ENCODE measurements at places on chromosomes 16 and 17.

- no peak for DNase-seq
Observed at GRCh38 chr16:14324581-14324980, 253.5 kb downstream of the MRTFB start.

- DNase-seq: no peak
Observed at GRCh38 chr17:63082273-63082861, 116.3 kb downstream of the TANC2 start.

GRCh38 chr16:4376126-4376892 lies 4.7 kb downstream of the VASN start:
- no peak for DNase-seq

GRCh38 chr17:77670173-77670572 lies 288.3 kb upstream of the TNRC6C start:
- no peak for DNase-seq

DNA sequence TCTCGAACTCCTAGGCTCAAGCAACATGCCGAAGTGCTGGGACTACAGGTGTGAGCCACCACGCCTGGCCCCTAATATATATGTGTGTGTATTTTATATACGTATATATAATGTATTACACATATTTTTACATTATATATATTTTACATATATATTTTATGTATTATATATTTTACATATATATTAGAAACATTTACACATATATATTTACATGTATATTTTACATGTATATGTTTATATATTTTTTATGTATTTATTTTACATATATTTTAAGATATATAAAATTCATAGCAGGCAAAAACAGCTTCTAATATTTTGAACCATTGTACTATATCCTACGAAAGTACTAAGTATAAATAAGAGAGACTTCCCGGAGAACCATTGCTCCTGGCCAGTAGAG lies 455.1 kb downstream of the XYLT1 start:
- DNase-seq: no peak

DNA sequence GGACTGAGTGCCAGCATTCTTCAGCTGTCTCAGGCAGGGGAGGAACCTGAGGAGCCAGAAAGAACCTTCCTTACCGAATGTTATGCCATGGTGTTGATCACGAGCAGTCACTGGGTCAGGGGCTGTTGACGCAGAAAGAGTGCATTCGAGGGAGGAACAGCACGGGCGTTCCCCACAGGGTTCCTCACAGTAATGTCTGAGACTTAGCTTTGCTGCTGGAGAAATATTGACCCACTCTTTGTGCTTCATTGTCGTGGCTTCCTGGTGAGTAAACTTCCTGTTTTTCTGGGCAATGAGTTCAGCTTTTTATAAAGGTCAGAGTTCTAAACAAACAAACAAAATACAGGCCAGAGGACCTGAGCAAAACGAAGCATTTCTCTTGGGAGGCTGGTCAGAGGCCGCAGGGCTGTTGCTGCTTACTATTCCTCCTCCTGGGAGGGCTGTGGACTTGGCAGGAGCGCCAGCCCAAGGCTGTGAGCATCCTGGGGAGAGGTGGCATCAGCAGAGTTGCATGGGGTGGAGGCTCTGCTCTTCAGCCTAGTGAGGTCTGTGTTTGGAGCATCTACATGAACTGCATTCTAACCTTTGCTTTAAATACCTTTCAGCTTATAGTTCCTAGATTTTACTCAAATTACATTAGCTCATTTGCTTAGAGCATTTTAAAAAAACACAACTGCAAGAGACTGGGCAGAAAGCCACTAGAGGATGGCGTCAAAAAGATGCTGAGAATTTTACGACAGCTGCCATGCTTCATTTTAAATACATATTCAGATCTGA lies 143.1 kb upstream of the CACNG5 start:
- no peak for DNase-seq

GRCh38 chr17:12519956-12520594 lies 145.6 kb upstream of the MYOCD start:
- DNase-seq: no peak

- no peak for DNase-seq
Observed at GRCh38 chr16:65660390-65660789, 538.5 kb upstream of the CDH11 start.

GRCh38 chr16:77690416-77690815 lies 31.9 kb upstream of the NUDT7 start:
- DNase-seq: no peak

DNA sequence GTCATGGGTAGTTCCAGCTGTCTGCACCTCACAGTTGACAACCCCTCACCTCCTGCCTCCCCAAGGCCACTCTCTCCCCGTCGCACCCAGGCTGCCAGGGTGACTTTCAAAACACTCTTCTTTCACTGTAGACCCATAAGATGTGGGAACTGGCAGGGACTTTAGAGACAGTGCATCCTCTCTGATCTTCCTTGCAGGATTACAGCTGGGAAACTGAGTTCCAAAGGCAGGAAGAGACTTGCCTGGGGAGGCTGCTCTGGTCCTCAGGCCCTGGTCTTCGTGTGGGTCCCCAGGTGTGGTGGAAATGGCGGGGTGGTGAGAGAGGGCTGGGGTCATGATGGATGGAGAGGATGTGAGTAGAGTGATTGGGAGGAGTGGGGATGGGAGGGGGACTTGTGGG lies 21.9 kb upstream of the NKD1 start:
- DNase-seq: no peak

GRCh38 chr17:17035920-17036523 lies 6.2 kb upstream of the MPRIP start:
- no peak for DNase-seq

- DNase-seq: no peak
Observed at GRCh38 chr16:48347191-48347865, 37.9 kb downstream of the SIAH1 start.

DNA sequence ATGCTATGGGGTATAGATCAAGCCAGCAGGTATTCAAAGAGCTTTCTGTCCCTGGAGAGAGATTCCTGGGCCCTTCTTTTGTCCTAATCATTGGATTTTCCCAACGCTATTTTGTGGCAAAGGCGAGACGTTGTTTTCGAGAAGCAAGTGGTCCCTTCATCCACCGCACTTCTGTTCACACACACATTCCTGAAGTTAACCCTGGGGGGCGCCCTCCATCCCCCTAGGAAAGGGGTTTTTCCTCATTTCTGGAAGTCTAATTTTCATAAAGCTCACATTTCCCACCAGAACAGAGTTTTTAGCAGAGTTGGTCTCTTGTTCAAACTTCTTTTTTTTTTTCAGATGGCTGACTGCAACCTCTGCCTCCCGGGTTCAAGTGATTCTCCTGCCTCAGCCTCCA lies 11.9 kb downstream of the SCGB1C2 start:
- no peak for DNase-seq

DNA sequence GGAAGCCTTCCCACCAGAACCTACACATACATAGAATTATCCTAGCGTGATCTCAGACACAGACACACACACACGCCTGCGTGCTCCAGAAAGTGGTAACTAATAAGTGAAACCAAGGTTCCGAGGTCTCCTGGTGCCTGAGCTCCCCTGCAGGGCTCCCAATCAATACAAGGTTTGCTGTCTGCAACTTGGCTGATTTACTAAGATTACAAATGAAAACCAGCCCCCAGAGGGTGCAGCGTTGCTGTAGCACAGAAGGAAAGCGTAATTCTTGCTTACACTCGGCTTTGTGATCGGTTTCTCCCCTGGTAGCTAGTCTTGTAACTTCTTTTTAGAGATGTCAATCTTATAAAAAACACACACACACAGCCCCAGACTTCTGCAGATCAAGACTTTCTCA lies 334.1 kb upstream of the XYLT1 start:
- no peak for DNase-seq

GRCh38 chr16:30574678-30575077 lies 3.2 kb upstream of the ZNF688 start:
- DNase-seq: no peak

DNA sequence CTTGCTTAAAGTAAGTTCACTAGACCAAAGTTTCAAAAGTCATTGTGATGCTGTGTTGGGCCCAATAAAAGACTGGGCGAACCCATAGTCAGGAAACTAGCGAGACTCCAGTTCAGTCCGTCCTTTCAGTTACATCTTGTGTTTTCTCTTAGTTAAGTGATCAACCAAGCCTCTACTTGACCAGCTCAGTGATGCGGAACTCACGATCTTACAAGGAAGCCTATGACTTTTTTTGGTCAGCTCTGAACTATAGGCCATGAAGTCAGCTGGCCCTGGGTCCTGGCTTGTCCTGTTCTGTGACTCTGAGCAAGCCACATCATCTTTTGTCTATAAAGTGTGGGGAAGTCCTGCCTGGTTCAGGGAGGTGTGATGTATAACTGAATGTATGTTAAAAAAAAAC lies 21.7 kb upstream of the WSCD1 start:
- DNase-seq: no peak

DNA sequence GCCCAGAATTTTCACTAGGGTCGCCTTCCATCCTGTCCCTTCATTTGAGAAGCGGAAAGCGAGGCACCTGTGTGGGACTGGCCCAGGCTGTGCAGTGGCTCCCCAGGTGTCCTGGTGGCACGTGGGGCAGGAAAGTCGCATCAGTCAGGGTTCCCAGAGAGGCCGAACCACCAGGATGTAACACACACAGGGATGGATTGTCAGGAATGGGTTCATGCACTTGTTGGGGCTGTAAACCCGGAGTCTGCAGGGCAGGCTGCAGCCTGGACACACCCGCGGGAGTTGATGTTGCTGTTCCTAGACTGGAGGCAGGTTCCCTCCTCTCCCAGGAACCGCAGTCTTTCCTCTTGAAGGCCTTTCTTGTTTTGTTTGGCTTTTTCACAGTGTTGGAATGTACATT lies 30.7 kb upstream of the RPTOR start:
- no peak for DNase-seq

- DNase-seq: no peak
Observed at GRCh38 chr16:83720213-83720612, 87.6 kb upstream of the HSBP1 start.

DNA sequence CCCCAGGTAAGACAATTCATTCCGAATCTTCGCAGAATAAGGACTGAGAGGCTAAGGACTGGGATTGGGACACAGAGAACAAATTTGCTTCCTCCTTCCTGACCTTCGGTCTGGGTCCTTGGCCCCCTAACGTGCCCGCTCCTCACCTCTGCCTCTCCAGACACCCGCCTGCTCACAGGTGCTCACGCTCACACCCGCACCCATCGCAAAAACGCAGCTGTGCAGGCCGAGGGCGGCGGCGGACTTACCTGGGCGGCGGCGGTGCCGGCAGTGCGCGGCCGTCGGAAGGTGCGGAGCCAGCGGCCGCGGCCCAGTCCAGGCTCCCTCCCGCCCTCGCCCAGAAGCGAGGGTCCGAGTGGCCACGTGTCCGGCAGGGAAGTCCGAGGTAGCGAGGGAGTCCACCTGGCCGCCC lies 7.1 kb upstream of the HOXB9 start:
- no peak for DNase-seq

DNA sequence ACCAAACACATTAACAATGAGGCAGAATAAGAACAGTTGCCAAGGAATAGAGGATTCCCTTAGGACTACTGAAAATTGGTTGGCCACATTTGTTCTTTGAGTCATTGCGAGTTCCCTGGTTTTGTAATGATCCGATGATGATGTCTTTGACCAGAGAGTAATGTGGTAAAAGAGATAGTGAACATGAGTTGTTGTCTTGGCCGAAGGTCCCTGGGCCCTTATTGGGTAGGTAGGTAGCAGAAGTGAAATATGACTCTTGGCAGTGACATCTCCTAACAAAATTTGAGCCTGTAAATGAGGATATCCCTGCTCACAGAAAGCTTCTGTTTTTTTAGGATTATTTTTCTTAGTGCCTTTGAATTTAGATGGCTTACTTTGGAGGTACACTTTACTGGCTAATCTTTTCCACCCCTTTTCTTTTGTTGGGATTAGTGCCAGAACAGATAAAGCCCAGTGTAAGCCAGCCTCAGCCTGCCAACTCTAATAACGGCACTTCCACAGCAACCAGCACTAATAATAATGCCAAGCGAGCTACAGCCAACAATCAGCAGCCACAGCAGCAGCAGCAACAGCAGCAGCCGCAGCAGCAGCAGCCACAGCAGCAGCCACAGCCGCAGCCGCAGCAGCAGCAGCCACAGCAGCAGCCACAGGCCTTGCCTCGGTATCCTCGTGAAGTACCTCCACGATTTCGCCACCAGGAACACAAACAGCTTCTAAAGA lies 47.2 kb downstream of the TNRC6A start:
- DNase-seq: no peak

DNA sequence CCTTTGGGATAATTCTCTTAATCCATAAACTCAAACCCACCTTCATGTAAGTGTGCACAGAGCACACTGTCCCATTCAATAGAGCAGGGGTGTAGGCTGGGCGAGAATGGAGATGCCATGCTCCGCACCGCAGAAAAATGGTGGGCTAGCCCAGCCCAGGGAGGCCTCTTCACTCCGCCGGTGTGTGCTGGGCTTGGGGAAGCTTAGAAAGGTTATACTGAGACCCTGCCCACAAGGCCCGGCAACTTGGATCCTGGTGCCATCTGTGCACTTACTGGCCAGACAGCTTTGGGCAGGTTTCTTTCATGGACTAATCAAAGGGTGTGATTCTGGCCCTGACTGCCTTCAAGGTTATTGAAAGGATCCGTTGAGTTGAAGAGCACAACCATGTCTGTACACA lies 3.7 kb upstream of the STAT5A start:
- no peak for DNase-seq
